Stimulated activated CD8-positive, alpha-beta memory T cell treated with anti-CD3 and anti-CD28 coated beads, Interleukin-7, amount 100 ng/mL, for 24 hours (primary cell): ENCODE measurements at places on chromosomes 11 and 22.
A peak's percentile ranks its signal among the peaks of the same experiment; 100 is the strongest.

DNA sequence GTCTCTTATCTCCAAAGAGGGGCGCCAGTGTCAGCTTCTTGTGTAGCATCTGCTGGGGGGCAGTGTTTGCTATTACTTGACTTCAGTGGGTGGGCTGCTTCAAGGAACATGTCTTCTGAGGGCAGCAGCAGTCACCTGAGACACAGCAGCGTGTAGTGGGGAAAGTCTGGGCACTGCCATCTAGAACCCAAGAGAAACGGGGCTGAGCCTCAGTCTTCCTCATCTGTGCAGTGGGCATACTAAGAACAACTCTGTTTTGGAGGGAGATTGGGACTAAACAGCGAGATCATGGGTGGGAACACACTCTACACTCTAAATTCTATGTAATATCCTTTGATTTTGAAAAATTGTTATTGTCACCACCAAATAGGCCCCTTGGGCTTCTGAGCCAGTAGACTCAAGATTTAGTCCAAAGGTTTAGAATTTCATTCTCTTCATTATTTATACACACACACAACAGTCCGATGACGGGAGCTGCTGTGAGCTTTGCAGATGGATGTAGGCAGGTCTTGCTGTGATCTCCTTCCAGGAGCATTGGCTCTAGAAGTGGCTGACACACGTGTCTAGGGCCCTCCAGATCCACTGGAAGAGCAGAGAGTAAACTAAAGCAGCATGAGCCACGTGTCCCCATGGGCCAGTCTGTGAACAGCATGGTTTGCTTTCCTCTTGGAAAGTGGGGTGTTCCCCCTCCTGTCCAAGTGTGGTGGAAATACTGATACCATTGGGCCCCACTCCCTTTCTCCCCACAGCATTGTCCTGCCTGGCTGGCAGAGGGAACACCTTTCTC, 51.8 kb downstream of the TRAF6 start:
- no peak for DNase-seq

DNA sequence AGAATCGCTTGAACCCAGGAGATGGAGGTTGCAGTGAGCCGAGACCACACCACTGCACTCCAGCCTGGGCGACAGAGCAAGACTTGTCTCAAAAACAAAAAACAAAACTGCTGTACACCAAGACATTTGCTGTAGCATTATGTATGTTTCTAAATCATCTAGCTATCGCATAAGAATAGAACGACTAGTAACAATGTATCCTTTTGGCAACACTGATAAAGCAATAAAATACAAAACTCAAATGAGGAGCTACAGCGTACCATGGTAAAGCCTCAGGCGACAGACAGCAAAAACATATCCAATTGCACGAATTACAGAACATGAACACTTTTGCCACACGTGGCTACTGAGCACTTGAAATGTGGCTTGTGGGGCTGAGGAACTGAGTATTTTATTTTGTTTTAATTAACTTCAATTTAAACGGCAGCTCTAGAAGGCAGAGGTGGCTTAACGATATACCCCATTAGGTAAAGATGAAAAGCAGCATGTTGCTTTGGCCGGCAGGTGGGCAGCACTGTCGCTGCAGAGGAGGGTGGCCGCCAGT, 2.3 kb downstream of the TUBGCP6 start:
- DNase-seq = no peak

DNA sequence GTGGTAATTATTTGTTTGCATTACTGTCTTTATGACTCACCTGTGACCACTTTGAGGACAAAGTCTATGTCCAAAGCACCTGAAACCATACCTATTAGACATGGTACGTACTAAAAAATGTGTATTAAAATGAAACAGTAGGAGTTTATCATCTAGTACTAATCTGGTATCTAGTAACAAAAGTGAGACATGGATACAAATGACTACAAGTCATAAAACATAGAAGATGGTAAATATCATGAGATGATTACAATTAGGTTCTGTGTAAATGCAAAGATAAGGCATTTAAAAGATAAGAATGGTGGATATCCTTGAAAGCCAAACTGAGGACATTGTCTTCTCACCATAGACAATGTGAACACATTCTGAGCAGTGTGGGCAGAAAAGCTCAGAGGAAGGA, 113.5 kb upstream of the GUCY1A2 start:
- no peak for DNase-seq

GRCh38 chr22:49934891-49935557, 16.6 kb downstream of the CRELD2 start:
- peak; percentile 79 for DNase-seq

DNA sequence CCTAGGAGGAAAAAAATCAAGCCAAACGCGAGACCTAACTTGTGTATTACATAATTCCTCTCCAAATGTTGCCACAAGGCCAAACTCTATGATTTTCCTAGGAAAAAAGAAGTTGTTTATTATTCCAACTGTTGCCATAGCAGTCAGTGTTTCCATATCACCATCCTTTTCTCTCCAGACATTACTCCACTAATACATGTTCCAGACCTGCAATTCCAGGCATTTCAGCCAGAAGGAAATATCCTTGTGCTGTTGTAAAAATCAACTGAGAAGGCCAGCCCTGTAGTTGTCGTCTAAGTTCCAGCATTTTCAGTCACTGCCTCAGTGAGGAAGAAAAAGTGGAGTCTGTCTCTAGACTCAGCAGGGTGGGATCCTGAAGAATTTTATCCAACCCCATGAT, 33.1 kb upstream of the PAMR1 start:
- no peak for DNase-seq

DNA sequence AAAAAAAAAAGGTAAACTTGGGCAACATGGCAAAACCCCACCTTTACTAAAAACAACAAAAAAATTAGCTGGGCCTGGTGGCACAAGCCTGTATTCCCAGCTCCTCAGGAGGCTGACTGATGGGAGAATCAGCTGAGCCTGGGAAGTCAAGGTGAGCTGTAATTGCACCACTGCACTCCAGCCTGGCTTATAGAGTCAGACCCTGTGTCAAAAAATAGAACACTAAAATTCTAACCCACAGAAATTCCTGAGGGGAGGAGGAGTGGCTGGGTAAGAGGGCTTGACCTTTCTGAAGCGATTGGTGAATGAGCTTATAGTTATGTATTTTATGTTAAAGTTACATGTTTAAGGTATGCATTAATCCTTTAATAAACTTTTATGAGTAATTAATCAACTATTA, 53.3 kb downstream of the FAT3 start:
- no peak for DNase-seq

GRCh38 chr22:26995235-26995634, 337.8 kb downstream of the MIAT start:
- no peak for DNase-seq

- no peak for DNase-seq
Observed at GRCh38 chr11:72100462-72100861, 2.6 kb downstream of the LAMTOR1 start.

- no peak for DNase-seq
Observed at GRCh38 chr11:11312738-11313137, 40.3 kb downstream of the CSNK2A3 start.

DNA sequence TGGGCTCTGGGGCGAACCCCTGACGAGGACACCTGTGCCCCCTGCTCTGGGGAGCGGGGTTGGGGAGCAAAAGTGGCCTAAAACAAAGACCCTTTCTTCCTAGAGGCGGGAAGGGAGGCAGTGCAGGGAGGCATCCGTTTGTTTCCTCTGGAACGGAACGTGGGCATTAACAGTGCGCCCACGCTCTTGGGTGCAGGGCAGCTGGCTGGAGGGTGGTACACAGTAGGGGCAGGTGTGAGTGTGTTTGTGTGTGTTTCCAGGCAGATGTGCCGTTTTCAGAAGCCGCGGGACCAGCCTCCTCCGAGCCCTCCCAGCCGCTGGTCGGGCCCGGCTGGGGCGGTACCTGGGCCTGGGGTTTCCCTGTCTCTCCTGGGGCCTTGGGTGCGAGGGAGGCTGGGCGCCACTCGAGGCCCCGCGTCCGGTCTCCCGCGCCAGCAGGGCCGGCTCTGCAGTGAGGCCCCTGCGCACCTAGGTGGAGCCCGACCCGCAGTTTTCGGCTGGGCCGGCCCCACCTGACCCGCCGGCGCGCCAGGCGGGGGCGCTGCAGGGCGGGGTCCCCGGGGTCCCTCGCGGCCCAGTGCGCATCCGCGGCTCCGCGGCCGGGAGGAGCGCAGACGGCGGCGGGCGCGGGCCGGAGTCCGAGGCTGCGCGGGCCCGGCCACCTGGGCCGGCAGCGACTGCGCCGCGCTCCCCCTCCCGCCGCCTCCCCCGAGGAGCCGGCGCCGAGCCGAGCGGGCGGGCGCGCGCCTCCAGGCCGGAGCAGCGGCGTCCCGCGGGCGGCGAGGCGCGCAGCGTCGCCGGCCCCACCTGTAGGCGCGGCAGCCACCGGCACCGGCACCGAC, 1252.7 kb downstream of the BRD1 start:
- no peak for DNase-seq

DNA sequence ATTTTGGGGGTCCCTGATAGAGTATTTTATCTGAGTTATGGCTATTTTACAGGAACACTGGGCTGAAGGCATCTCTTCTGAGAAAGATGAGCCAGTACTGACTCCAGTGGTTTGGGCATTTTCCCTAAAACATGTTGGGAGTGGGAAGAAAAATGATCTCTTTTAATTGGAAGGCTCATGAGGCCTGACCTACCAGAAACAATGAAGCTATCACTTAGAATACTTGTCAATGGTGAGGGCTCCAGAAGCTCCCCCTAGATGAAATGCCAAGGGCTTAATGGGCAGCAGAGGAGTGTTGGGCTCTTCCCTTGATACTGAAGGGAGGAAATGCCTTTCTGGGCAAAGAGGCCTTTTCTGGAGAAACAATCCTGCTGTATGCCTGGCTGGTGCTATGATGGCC, 63.5 kb upstream of the BDNF start:
- no peak for DNase-seq

- no peak for DNase-seq
Observed at GRCh38 chr11:122074022-122074421, 42.0 kb downstream of the BLID start.

GRCh38 chr11:134260503-134260902, 7.1 kb downstream of the ACAD8 start:
- DNase-seq = no peak

GRCh38 chr11:75689863-75690609, 21.2 kb upstream of the MAP6 start:
- DNase-seq = no peak

DNA sequence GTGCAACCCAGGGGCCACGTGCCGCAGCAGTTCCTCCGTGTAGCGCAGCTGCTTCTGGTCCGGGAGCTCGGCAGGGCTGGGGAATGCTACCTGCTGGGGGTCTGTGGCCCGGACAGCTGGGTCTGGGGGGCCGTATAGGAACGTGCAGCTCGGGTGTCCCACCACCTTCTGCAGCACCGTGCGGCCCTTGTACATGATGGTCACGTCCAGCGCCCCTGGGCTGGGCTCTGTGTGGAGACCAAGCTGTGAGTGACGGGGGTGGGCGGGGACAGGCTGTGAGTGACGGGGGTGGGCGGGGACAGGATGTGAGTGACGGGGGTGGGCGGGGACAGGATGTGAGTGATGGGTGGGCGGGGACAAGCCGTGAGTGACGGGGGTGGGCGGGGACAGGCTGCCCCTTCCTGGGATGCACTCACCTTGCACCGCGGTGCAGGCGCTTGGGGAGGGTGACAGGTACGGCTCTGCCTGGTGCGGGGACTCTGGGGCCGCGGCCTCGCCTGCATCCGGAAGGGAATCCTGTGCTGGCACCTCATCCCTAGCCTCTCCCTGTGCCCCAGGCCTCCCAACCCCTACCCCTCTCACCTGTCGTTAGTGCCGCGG, 2.3 kb downstream of the IRF7 start:
- DNase-seq = peak; percentile 56
